ENCODE measurements at places on chromosomes 4 and X.

GRCh38 chrX:18674417-18674787, 2.5 kb upstream of the RS1 start:
- DNase-seq = no peak

DNA sequence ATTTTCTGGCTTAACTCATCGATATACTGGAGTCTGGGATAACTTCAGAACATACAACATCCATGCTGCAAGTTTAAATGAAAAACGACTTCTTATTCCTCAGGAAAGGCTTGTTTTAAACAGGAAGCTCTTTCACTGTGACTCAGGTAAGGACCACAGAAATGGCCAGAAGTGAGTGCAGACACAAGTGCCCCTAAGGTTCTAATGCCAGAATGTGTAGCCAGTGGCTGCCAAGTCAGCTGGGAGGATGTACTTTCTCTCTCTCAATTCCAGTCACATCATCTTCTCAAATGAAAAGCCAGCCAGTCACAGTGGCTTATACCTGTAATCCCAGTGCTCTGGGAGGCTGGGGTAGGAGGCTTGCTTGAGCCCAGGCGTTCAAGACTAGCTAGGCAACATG, 144.6 kb downstream of the SH3KBP1 start:
- DNase-seq = no peak

GRCh38 chr4:52704661-52705060, 45.6 kb upstream of the USP46 start:
- DNase-seq = no peak

GRCh38 chr4:146709956-146710355, 71.3 kb downstream of the POU4F2 start:
- no peak for DNase-seq

- no peak for DNase-seq
These were observed 32.0 kb downstream of the PTPN13 start for GRCh38 chr4:86626066-86626465.

DNA sequence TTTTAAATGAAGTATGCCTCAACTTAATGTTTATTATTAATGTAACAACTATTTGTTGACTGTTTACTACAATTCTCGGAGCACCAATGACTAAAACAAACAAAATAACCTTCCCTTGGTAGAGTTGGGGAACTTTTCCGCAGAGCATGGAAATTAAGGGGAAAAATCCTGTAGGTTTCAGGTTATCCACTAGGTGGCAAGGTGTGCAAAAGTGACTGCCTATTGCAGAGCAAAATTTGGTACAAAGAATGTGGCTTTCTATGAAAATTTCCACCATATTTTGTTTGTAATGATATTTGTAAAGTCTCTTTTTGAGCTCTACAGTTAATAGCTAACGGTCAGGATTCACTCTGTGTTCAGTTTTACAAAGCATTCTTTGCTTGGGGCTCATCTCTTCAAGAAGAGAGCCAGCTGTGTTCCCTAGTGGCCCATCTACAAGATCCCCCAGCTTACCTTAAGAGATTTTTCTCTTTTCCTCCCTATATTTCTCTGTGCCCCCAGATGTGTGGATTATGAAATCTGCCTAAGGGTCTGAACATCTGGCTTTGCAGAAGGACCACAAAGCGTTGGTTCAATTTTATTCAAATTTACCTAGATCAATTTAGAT, 61.1 kb downstream of the FBXO8 start:
- DNase-seq = no peak

DNA sequence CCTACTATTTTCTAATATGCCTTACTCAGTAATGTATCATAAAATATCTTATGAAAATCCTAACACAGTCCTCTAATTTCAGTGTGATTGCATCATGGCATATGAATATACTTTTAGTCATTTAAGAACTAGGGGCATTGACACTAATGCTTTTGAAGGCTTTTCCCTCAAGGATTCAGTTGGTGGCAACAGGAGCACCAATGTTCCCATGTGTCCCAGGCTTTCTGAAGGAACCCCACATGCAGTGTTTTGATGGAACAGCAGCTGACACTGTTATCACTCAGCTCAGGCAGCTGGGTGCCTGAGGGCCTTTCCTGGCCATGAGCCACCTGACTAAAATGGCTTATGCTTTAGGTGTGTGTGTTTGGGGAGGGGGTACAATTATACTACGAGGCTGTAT, 348.3 kb downstream of the ARHGAP24 start:
- DNase-seq = no peak

GRCh38 chr4:64893205-64893604, 484.0 kb upstream of the TECRL start:
- DNase-seq = no peak

DNA sequence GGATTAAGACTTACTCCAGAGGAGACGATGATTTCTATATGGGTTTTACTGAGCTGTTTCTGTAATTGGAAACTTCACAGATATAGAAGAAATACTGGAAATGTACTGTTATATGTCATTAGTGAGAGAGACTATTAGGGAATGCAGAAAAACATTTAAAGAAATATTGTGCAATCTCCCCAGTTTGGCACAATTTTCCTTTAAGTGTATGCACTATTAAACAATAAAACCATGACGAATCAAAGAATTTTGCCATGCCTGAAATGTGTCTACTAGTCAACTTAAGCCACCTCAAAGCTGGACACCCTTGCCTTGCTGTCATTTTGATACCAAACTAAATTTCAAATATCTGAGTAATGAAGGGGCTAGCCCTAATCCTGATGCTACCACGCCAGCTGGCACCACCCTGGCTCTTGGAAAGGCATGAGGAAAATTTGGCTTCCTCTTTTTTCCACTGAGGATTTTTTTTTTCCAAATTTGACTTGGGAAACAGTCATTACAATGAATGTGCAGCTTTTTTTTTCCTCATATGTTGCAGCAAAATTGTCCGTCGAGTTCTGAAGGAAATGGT, 36.1 kb downstream of the MTTP start:
- no peak for DNase-seq

- DNase-seq = no peak
These were observed 564.1 kb downstream of the INPP4B start for GRCh38 chr4:142281999-142282398.

GRCh38 chr4:48546336-48546735, 56.3 kb downstream of the ZAR1 start:
- DNase-seq = peak; percentile 4

DNA sequence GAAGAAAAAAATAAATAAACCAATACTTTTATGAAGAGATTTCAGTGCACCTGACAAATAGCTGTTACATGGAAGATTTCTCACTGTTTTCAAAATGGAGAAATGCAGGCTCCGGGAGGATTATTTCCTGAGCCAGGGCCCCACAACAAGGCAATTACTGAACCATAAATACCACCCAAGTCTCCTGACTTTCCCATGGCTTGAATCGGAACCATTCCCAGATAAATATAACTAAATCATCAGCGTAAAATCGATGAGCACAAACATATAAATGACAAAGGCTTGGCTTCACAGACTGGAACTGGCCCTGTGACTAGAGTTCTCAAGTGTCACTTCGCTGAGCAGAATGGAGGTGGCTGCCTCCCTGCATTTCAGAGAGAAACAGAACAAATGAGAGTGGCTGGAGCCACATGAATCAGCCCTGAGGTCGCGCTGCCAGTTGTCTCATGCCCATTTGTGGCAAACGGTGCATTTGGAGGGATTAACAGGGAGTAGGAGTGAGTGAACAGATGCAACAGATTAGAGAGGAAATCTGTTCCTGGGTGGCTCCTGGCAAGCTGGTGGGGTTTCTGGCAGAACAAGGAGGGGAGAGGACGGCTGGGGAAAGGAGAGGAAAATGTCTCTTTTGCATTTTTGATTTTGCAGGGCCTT, 57.3 kb upstream of the STIM2 start:
- DNase-seq = no peak

- DNase-seq = no peak
These were observed 1.4 kb upstream of the PACRGL start for GRCh38 chr4:20698820-20699219.

- no peak for DNase-seq
These were observed 38.8 kb downstream of the TBCK start for GRCh38 chr4:106277140-106277675.

GRCh38 chr4:75671802-75672421, 1.3 kb downstream of the G3BP2 start:
- no peak for DNase-seq

- no peak for DNase-seq
These were observed 690.8 kb downstream of the PCDH18 start for GRCh38 chr4:136841526-136841925.

GRCh38 chr4:7910263-7910896, 29.3 kb downstream of the AFAP1 start:
- DNase-seq = no peak

DNA sequence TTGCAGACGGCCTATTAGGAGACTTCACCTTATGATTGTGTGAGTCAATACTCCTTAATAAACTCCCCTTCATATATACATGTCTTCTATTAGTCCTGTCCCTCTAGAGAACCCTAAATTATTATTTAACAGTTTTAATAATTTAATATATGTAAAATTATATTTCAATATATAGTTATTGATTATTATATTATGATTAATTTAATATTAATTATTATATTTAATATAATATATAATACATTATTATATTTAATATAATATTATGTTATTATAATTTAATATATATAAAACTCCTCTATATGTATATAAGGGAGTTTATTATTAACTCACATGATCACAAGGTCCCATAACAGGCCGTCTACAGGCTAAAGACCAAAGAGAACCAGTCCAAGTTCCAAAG, 533.2 kb downstream of the ARAP2 start:
- no peak for DNase-seq

DNA sequence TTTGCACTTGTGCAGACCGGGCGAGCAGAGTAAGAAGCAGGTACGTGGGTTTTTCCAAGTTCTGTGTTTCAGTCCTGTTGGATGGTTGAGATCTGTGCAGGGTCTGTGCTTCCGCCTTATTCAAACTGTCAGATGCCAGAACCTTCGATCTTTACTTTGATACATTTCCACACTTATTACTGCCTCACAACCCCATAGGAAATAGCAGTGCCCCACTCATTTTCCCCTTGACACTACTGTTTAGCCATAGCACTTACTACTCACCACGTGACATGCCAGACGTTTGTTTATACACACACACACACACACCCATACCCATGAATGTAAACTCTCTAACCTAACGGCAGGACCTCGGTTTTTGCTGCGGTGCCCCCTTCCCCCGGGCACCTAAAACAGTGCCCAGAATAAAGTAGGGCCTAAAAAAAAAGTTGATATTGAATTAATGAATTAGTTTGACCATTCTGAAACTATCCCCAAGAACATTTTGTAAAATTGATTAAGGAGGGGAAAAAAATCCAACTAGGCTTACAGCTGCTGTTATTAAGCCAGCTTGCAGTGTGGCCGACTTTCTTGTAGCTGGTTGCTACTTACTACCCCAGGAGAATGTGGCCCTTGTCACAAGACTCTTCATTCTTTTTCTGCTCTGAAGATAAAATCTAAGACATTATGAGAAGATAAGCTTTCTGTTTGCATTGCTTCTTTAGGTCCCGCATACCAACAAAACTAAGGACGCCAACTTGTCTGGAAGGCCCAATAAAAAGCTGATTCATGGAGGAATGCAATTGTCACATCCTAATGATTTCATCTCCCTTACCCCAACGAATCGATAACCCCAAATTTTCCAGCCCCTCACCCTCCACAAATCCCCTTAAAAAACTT, 704 bp upstream of the SEPSECS start:
- no peak for DNase-seq

GRCh38 chrX:68234171-68234910, 199.0 kb downstream of the OPHN1 start:
- DNase-seq = no peak

DNA sequence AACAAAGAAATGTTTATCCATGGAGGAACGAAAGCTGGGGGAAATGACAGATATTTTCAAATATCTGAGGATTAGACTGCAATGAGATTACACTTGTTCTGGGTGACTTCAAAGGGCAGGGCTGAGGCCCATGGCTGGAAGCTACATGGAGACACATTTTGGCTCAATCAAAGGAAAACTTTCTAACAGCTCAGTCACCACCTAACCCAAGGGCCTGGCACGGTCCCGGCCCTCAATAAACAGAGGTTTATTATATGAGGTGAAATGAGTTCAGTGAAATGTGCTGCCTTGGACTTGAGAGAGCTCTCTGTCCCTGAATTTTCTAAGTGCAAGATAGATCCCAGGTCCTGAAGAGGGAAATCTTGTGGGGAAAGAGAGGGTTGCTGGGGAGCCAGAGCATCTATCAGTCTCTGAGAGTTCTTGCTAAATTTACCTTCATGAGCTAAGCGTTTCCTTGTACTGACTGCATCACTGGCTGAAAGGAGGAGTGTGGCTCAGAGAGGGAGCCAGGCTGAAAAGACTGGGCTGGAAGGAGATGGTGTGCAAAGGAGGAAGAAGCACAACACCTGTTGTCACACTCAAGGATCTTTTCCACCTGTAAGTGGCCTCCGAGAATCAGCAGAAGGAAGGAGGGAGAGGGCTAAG, 2.0 kb upstream of the RIPPLY1 start:
- no peak for DNase-seq

DNA sequence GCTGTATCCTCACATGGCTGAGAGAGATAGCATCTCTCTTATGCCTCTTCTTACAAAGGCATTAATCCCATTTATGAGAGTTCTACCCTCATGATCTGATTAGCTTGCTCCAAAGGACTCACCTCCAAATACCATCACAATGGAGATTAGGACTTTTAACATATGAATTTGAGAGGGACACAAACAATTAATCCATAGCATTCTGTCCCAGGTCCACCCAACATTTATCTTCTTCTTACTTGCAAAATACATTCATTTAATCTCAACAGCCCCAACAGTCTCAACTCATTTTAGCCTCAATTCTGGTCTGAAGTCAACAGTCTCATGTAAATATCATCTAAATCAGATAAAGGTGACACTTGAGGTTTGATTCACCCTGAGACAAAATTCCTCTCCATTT, 555.4 kb downstream of the RAB28 start:
- no peak for DNase-seq

GRCh38 chr4:105822061-105822460, 73.2 kb upstream of the NPNT start:
- no peak for DNase-seq

- DNase-seq = no peak
These were observed 25.2 kb upstream of the FGFR3 start for GRCh38 chr4:1767770-1768366.

DNA sequence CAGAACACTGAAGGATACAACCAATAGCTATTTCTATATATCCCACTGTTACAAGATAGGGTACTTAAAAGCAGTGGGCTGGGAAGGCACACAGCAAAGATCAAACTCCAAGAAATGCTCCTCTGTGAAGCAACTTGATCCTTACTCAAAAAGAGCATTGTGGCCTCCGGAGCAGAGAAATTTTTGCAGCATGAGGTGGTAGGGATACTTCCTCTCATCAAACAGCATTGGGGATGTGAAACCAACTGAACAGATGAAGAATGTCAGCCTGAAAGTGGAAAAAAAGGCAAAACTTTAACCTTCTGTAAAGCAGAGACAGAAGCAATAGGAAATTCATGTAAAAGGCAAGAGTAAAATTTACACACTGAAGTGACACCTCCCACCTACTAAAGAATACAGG, 92.2 kb downstream of the HUWE1 start:
- peak; percentile 20 for DNase-seq

DNA sequence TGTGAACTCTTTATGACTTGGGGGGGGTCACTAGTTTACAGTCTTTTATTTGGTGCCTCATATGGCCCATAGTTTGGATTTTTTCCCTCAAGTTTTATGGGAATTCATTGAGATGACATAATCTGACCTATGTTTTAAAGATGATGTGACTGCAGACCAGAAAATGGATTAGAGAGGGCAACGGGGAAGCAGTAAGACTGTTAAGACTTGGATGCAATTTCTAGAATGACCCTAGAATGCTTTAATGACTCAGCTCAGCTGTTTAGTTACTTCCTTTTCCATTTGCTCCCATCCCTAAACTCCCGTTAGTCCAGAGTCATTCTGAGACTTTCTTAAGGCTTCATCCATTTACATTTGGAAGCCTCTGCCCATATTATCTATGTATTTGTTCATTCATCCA, 59.9 kb upstream of the PDGFRA start:
- DNase-seq = no peak

Data from AG04450 (cell line).